ENCODE measurements at places on chromosomes 3 and 15.

GRCh38 chr15:80015156-80015555 is 44.2 kb upstream of the BCL2A1 start:
- no peak for DNase-seq

DNA sequence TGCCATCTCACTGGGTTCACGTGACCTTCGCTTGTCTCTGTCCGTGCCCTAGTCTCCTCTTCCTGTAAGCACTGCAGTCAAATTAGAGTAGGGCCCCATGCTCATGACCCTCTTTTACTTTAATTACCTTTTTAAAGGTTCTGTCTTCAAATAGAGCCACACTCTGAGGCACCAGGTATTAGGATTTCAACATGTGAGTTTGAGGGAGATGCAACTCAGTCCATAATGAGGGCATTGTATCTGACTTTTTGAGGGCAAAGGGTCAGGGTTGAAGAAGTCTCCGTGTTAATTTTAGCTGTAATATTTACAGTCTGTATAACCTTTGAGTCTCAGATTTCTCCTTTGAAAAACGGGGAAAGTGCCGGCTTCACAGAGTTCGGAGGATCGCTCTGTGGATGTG is 82.9 kb downstream of the CHRNA7 start:
- no peak for DNase-seq

DNA sequence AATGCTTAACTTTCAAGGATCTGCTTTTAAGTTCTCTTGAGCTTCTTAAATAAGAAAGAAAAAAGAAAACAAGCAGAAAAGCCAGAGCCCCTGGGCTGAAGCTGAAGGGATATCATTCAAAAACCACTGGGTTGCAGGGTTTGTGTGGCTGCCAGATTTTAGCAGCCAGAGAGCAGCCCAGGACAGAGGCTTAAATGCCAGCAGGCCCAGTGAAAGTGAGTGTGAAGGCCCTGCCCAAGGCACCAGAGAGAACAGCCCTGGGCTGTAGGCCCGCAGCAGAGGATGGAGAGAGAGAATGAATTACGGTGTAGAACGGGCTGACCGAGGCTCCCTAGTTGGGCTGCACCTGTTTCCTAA is 106.3 kb upstream of the BOC start:
- no peak for DNase-seq

- DNase-seq = no peak
Measured at GRCh38 chr3:16363636-16364035, 98.6 kb downstream of the OXNAD1 start.

- DNase-seq = no peak
Measured at GRCh38 chr3:175716446-175716845, 857.3 kb downstream of the NAALADL2 start.

DNA sequence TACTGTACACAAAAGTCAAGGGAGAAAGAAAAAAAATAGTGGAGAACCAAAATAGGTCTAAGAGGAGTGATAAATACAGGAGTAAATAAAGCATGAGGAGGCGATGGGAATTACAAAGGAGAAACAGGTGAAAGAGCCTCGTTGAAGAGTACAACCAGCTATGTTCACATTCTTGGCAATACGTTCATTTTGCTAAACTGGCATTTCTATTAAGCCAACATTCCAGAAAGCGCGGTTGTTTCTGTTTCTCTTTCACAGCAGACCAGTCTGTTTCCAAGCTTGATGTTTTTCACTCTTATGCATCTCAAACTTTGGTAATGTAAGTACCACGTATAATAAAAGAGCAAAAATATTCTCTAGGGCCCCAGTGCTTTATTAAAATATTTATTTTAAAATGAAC is 74.5 kb downstream of the NSUN3 start:
- DNase-seq = no peak

DNA sequence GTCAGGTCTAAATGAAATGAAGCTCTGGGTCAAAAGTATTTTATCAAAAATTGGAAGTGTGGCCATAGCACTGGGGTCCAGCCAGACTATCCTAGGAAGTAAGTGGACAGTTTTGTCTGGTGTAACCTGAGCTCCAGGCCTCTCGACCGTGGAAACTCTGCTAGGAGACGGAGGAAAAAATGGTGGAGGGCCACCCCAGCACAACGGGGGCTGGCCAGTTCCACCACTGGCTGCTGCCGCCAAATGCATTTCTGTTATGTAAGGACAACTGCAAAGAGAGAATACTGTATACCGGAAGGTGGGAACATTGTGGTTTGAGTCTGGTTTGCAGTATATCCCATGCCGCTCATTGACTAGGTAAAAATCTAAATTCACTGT is 235.7 kb downstream of the GREM1 start:
- no peak for DNase-seq

DNA sequence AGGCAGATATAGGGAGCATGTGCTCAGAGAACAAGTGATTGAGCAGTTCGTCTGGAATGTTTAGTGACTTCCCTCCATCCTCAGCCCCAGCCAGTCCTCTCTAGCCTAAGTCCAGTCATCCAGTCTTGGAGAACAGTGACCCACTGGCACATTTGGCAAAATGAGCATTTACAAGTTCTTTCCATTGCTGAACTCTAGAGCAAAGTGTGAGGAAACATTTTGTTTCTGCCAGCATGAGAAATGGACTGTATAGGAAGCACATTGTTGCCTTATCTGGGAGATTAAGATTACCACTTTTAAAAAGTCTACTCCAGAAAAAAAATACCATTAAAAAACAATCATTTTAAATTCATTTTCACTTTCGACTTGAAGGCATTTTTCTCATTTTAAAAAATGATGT is 353.6 kb downstream of the SHQ1 start:
- DNase-seq = no peak

DNA sequence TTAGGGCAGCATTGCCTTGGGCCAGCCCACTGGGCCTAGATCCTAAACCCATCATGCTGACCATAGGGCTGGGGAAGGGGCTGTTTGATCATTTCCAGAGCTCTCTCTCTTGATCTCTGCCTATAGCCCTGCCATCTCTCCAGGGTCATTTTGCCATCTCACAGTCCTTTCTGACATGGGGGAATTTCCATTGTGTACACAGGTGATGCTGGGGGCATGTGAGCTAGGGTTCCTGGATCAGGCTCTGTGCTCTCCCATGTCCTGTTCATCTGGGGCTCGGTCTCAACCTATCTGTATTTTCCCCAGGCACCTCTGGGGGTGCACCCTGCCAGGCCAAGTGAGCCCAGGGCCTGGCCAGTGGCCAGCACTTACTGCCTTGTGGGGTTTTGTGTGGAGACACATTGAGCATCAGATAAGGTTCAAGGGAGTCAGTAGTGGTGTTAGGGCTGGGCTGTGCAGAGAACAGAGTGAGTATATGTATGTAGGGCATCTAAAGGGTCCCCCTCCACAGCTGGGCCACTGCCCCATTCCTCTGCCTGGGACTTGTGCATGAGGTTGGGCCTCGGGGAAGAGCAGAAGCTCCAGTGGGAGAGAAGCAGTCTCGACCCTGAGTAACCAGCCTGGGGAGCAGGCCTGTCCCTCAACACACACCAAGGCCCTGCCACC is 25.7 kb upstream of the APEH start:
- no peak for DNase-seq

GRCh38 chr3:97940034-97940433 is 32.2 kb downstream of the RIOX2 start:
- DNase-seq = peak; percentile 12

DNA sequence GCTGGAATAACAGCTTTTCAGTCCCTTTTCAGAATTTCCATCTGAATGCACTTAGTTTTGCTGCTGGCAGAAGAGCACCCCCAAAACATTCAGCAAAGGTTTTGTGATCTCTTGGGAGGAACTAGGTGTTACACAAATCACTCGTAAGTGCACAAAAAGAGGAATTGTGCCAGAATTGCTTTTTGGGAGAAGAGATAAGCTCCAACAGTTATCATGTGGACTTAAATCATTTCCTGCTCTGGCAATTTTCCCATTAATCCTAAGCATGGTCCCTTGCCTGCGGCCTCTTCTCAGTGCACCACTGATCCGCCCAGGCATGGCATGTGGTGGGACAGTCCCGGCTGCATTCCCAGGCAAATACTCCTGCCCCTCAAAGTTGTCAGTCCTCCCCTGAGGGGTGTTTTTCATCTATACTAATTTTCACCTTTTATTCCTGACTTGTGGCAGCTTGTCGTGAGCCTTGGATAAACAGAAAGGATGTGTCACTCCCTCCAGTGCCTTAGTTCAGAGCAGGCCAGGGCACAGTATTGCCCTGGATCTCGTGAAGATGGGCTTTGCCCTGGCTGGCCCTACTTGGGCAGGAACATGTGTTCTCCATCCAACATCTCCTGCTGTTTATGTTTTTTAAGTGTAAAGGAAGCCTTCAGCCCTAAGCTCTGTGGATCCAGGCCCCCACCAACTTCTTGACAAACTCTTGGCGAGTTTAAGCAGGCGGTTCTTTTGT is 44.6 kb upstream of the VILL start:
- DNase-seq = no peak

GRCh38 chr15:62512904-62513303 is 347.8 kb upstream of the C2CD4B start:
- no peak for DNase-seq

DNA sequence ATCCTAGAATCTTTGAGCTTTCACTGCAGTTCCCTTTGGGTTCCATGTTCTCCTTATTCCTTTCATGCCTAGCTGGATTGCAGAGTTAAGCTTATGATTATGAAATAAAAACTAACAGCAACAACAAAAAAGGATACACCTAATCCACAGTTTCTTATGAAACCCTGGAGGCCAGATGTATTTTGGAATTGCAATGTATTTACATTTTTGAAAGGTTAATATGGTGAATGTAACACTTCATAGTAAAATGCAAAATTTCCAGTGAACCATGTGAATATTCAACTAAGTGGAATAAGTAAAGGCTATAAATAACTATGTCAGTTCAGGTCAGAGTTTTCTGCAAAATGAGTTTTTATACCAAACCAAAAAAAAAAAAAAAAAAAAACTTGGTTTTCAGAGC is 65.8 kb upstream of the FLNB start:
- no peak for DNase-seq

DNA sequence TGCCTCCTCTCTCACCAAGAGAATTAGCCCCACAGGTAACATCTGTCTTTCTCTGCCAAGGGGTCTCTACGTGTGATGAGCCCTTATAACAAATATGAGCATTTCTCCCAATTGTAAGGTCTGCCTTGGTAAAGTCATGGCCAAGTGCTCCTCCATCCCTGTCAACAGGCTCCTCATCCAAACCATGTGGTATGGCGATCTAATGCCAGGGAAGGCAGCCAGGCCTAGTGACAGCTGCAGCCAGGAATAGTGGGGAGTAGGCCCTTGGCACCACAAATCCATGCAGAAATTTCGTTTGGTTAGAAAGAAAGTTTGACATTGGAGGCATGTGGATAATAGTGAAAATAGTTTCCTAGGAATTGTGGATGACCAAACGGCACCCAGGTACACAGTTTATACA is 4.7 kb upstream of the LRTM1 start:
- DNase-seq = no peak

- DNase-seq = no peak
Measured at GRCh38 chr15:70438776-70439175, 324.6 kb downstream of the UACA start.

DNA sequence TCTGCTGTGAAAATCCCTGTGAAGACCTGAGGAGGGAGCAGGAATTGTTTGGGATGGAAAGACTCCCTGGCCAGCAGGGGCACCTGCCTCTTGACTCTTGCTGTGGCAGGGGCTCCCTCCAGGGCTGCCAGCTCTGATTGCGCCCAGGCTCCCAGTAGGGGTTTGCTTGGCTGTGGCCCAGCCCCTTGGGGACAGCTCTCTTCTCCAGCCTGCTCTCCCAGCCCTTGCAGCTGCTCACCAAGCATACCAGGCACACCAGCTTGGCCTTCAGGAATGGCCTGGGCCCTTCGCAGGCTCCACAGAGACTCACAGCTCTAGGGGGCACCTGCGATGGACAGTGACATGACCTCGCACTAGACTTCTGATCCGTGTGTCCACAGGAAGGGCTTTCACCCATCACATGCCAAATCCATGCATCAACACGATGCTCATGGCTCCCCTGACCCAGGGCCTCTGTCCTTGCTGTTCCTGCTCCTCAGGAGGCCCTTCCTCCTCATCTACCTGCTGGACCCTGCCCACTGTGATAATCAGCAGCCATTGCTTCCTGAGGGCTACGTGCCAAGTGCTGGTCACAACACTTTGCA is 61.8 kb downstream of the SCN5A start:
- no peak for DNase-seq

DNA sequence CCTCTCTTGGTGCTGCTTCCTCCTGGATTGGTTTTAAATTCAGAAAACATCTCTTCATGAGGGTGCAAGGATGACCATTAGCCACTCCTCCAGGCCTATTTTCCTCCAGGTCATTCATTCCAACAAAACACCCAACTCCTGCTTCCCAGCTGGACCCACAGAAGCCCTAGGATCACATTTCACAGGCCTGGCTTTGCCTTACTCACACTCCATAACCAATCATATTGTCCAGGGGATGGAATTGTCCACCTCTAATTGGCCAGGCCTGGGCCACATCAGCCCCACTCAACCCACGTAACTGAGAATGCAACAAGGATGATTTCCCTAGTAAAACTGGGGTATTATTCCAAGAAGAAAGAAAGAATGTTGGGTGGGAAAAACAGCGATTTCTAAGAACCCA is 616.7 kb upstream of the SUCLG2 start:
- DNase-seq = no peak

- no peak for DNase-seq
Measured at GRCh38 chr3:147395899-147396711, 10.2 kb downstream of the ZIC4 start.

DNA sequence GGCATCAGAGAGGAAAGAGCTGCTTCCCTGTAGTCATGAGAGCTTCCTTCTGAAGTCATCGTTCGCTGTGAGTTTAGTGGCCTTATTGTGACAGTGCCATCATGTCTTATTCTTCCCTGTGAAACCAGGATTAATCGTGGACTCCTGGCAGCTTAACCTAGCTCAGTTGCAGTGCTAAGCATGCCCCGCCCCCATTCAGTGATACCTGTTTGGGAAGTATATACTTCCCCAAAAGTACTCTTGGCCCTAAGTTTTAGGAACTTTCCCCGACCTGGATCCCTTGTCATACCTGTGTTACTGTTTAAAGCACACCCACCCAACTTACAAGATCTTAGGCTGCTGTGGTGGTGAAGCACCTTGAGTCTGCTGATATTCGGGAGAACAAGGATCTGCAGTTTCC is 32.1 kb upstream of the TIMP4 start:
- no peak for DNase-seq

GRCh38 chr3:172156586-172156955 is 117.2 kb downstream of the FNDC3B start:
- no peak for DNase-seq

DNA sequence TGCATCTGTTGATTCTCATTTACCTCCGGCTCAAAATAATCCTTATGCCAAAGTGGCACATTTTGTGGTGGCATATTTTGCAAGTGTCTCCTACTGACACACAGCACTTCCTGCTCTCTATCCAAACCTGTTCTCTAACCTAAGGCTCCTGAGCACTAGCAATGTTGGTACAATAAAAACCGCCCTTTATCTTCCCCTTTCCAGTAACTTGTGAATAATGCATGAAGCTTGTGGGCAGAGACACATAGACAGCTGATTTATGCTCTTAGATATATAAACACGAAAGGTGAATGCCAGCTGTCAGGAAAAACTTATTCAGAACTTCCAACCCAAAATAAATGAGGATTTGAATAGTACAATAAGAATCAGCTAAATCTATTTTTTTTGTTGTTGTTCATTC is 34.6 kb upstream of the ARPIN start:
- DNase-seq = no peak
